ENCODE measurements at places on chromosomes 7 and 10. TPM values are rescaled to one million over a fixed set of nuclear protein-coding genes. Genes with fewer than 3 reads are reported as not detected.

FBXL13 gene
- polyA plus RNA-seq: 0.20 TPM

CYP3A7 gene
- not detected for polyA plus RNA-seq

RAB19 gene
- polyA plus RNA-seq: not detected

ABCA13 gene
- 0.34 TPM for polyA plus RNA-seq

WNT8B gene
- polyA plus RNA-seq: 0.04 TPM

HOXA10 gene
- 59.6 TPM for polyA plus RNA-seq

TLL2 gene
- polyA plus RNA-seq: 0.05 TPM

UNC5B gene
- 17.5 TPM for polyA plus RNA-seq

ASB4 gene
- not detected for polyA plus RNA-seq

LRRC61 gene
- polyA plus RNA-seq: 0.85 TPM

ODAD2 gene
- polyA plus RNA-seq: 3.9 TPM

TUBAL3 gene
- polyA plus RNA-seq: not detected

CAMK2B gene
- polyA plus RNA-seq: 0.05 TPM

MINDY4 gene
- polyA plus RNA-seq: 1.9 TPM

DGKB gene
- polyA plus RNA-seq: 0.09 TPM

INHBA gene
- polyA plus RNA-seq: 33.4 TPM

TMEM229A gene
- polyA plus RNA-seq: not detected

ATOH7 gene
- polyA plus RNA-seq: 0.05 TPM

VAX1 gene
- 0.23 TPM for polyA plus RNA-seq

TAS2R39 gene
- polyA plus RNA-seq: not detected

ETV1 gene
- 5.4 TPM for polyA plus RNA-seq

FOXP2 gene
- polyA plus RNA-seq: 0.66 TPM

RBP3 gene
- not detected for polyA plus RNA-seq

CALD1 gene
- 1,746 TPM for polyA plus RNA-seq

ARHGEF5 gene
- polyA plus RNA-seq: 7.4 TPM

KIAA1549 gene
- 2.5 TPM for polyA plus RNA-seq

ZNF679 gene
- not detected for polyA plus RNA-seq

CUZD1 gene
- 0.64 TPM for polyA plus RNA-seq

ANKRD7 gene
- not detected for polyA plus RNA-seq

CALHM2 gene
- 80.1 TPM for polyA plus RNA-seq

FBXO24 gene
- 0.40 TPM for polyA plus RNA-seq

ACSM6 gene
- not detected for polyA plus RNA-seq

SUN3 gene
- polyA plus RNA-seq: not detected

FGL2 gene
- 0.01 TPM for polyA plus RNA-seq

PAPSS2 gene
- 136 TPM for polyA plus RNA-seq

GRID2IP gene
- not detected for polyA plus RNA-seq

CYP2C18 gene
- not detected for polyA plus RNA-seq

TMEM139 gene
- polyA plus RNA-seq: 0.11 TPM

OR2A7 gene
- polyA plus RNA-seq: 0.53 TPM

EPO gene
- not detected for polyA plus RNA-seq

PNLIPRP2 gene
- not detected for polyA plus RNA-seq

GPC2 gene
- 1.9 TPM for polyA plus RNA-seq

PRPS1L1 gene
- not detected for polyA plus RNA-seq

SLC13A1 gene
- polyA plus RNA-seq: not detected

MRLN gene
- not detected for polyA plus RNA-seq

ZC3HAV1L gene
- 7.6 TPM for polyA plus RNA-seq

PVRIG gene
- not detected for polyA plus RNA-seq
